ENCODE measurements at places on chromosomes 3 and 15.

DNA sequence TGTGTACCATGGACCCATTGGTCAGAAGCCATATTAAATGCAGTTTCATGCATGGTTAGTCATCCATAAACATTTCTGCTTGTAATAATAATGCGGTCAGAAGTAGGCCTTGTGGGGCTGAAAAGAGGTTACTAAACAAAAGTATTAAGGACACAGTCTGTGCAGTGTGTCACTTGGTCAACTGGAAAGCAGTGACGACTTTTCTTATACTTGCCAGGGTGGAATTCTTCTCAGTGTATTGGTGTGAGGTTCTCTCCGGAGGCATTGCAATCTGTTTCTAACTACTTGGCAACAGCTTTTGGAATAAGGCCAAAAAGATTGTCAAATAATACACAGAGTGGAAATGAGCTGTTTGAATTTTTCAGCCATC, 46.8 kb downstream of the CHL1 start:
- DNase-seq, result no peak

GRCh38 chr15:31752065-31752762, 278.1 kb upstream of the CHRNA7 start:
- no peak for DNase-seq

DNA sequence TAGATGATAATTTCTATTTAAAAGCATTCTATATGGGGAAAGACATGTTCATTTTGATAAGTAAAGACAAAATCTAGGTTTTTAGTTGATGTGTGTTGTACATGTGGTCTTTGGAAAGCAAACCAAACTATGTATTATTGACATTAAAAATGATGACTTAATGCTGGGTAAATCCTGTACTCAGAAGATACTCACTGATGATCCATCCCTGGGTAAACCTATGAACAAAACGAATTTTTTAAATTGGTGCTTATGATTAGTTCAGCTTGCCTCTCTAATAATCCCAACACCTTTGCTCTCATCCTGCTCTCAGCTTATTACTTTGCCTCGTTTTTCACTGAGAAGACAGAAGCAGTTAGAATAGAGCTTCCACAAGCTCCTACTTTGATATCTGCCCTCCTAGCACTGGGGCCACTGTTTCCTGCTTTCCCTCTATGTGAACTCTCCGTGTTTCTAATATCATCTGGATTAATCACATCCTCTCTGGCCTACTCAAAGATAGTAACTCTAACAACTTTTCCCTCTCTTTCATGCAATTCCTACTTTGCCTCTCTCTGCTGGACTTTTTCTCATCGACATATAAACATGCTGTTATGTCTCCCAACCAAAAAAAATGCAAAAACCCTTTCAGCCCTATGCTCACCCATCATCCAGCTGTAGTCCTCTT, 29.3 kb downstream of the RARRES1 start:
- DNase-seq, result no peak

- DNase-seq, result no peak
These were observed 63.9 kb upstream of the HES1 start for GRCh38 chr3:194072097-194072428.

GRCh38 chr3:33732394-33732793, 14.3 kb upstream of the CLASP2 start:
- no peak for DNase-seq

DNA sequence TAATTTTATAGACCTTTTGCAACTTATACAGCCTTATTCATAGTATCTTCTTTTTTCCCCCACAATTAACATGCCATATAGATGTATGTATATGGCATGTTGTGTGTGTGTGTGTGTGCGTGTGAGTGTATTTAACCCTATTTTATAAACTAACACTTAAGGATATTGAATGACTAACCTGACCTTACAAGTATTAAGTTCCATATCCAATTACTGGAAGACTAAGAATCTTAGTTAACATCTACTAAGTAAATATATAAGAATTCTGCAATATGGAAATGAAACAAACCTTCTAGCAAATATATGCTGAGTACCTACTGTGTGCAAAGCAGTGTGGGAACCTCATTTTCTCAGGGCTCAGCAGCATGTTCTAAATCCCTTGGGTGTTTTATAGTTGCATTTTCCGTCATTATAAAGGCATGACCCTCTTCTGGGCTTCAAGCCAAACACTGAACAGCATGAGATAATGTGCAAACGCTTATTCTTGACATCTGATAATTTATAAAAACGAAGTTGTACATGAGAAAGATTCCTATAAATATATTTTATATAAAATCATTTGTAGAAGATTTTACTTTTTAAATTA, 105.5 kb downstream of the NLGN1 start:
- no peak for DNase-seq

DNA sequence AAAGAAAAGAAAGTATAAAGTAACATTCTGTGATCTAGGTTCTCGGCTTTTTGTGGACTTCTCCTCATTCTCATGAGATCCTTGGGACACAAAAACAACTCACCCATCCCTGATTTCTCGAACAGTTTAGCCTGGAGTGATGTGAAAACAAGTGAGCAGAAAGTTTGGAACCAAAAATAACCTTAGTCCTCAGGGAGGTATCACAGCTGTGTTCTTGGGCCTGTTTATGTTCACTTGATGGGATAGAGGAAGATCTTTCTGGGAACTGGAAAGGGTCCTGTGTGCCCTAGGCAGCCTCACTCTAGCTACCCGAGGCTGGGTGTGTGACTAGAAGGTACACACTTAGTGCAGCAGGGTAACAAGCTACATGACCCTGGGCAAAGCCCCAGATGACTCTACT, 308.8 kb upstream of the PDZRN3 start:
- DNase-seq, result no peak

DNA sequence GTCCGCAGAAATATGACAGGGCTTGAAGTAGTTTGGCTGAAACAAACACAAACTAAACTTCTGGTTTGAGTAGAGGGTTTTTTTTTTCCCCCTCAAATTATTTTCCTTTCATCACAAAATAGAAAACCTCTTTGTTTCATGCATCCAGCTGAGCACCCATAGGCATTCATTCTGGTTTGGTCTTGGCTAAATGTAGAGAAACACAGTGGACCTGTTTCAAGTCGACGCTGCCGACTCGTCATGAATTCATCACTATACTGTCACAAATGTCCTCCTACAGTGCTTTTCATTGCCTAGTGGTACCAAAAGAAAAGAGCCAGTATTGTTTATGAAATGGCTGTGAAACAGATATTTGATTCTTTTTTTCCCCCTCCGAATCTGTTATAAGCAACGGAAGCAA, 52.4 kb upstream of the GYG1 start:
- no peak for DNase-seq

DNA sequence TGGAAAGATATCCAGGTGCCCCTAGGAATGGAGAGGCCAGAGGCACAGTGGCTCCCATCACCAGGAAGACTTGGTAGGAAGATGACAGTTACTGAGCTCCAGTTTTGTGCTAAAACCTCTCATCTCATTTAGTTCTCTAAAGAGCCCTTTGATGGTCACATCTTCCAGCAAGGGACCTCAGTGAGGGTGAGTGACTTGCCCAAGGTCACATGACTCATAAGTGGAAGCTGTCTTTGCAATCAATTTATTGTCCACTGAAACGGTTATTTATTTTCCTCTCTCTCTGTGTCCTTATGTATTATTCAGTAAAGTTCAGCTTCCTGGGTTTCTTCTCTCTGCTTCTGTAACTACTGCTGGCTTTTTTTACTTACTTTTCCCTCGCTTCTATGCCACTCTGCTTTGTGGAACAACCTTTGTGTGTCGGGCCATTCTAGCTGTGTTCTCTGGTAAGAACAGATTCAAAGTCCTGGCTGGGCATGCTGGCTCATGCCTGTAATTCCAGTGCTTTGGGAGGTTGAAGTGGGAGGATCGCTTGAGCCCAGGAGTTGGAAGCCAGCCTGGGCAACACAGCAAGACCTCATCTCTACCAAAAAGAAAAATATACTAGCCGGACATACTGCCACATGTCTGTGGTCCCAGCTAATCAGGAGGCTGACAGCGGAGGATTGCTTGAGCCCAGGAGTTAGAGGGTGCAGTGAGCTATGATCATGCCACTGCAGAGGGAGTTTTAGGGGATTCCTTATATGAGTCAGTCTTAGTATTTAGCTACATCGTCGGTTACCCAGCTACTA, 55.9 kb downstream of the PDIA5 start:
- DNase-seq, result no peak

GRCh38 chr15:31314380-31314779, 12.3 kb upstream of the KLF13 start:
- no peak for DNase-seq

- no peak for DNase-seq
These were observed 151.4 kb downstream of the TIGIT start for GRCh38 chr3:114445233-114445632.

DNA sequence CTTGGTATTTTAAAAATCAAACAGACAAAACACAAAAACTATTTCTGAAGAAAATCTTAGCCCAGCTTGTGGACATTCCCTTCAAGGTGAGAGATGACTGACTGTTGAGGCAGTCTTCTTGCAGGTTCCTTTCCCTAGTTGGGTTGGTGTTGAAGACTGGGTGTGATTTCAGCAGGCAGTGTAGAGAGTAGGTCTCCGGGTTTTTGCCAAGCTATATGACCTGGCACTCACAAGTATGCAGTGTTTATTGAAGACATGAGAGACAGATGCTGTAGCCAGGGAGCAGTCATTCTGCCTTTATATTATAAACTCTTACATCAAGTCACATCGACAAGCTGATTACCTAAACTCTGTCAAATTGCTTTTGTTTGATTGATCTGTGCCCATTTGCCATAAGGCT, 17.5 kb downstream of the SENP8 start:
- no peak for DNase-seq

GRCh38 chr3:98875535-98875934, 26.0 kb downstream of the DCBLD2 start:
- DNase-seq, result no peak

- no peak for DNase-seq
These were observed 113.7 kb downstream of the GREM1 start for GRCh38 chr15:32831485-32831884.

GRCh38 chr3:188946351-188947240, 225.2 kb upstream of the TPRG1 start:
- no peak for DNase-seq

DNA sequence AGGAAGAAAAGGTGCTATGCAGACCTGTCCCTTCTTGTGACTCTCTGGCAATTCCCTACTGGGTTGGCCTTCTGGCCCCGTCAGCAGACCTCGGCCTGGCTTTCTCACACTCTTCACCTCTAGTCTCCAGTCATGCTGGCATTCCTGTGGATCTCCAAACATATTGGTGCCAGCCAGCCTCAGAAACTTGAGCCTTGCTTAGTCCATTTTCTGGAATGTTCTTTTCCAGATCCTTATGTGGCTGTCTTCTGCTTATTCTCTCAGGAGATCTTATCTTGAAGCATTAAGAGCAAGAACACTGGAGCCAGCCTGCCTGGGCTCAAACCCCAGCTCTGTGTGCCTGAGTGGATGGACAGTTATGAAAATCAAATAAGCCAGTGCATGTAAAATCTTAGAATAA, 88.2 kb upstream of the NTRK3 start:
- no peak for DNase-seq

Measured in progenitor cell of endocrine pancreas (in vitro differentiated cells).